ENCODE measurements at places on chromosomes 3 and 15. TPM values are rescaled to one million over a fixed set of nuclear protein-coding genes. Genes with fewer than 3 reads are reported as not detected.

DNA sequence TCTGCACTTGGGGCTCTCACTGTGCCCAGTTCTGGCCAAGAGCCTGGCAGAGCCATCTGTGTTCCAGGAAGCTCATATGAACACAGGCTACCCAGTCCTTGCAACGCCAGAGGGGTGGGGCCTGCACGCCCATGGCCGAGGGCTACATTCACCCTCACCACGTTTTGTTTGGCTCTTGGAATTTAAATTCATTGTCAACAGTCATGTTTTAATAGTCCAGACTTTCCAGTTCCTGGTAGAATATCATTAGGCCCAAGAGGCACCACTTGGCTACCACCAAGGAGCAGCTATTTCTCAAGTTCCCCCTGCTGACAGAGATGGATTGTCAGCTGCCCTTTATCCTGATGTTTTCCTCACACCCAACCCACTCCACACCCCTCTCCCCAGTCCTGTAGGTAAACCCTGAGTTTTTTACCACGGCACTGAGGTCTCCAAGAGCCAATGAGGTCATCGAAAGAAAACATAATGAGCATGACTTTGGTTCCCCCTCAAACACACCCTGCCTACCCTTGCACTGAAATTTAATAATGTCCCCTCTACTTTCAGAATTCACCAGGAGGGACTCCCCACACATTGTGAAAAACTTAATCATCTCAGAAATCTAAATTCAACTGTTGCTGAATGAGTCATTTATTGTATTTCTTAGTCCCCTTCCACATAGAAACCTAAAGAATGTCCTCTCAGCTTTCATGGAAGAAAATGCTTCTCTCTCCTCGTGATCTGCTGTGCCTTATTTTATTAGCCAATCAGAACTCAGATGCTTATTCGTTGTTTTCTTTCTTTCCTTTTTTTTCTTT, 125.1 kb downstream of the SHQ1 start:
- no peak for DNase-seq

- DNase-seq = no peak
These were observed 841 bp downstream of the SLC6A20 start for GRCh38 chr3:45795509-45795881.

- DNase-seq = no peak
These were observed 37.9 kb downstream of the CMTM8 start for GRCh38 chr3:32276279-32276841.

- DNase-seq = no peak
These were observed 136.7 kb upstream of the TLE3 start for GRCh38 chr15:70234256-70234905.

DNA sequence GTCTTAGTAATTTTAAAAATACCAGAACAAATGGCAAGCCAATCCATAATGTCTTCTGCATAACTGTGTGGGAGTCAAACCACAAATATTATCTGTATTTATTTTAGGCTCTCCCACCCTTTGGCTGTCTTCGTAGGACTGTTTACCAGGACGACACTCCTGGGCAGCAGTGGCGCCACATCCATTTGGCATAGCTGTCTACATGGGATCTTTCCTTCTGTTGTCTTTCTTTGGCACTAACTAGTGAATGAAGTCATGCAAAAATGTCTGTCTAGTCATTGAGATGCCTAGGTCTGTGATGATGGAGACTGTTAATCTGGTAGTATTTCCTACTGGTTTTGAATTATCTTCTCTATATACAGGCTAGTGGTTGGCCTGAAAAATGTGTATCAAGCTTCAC, 54.0 kb upstream of the CHMP2B start:
- DNase-seq = no peak

GRCh38 chr15:40936709-40937666, 7.8 kb downstream of the DLL4 start:
- DNase-seq = no peak

DNA sequence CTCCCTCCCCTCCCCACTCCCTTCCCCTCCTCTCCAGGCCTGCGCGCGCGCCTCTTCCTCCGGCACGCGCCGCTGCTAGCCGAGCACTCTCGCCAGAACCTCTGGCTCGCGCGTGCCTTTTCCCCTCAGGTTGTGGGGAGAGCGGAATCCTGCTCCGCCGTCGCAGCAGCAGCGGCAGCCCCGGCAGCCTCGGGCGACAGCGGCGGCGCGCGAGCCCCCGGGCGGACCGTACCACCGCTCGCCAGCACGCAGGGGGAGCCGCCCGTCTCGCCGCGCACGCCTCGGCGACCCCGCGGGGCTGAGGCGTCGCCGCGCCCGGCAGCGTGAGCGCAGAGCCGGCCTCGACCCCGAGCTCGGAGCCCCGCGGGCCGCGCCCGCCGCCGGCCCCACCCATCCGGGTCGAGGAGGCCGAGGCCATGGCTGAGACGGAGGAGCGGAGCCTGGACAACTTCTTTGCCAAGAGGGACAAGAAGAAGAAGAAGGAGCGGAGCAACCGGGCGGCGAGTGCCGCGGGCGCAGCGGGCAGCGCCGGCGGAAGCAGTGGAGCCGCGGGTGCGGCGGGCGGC, at the start of gene CDV3:
Gene CDV3 (plus strand): TSS at position 58 of the 566 bp plus-strand sequence. CDS start 359 bp downstream, at position 417.
- DNase-seq = peak; percentile 82

- no peak for DNase-seq
These were observed 217.8 kb upstream of the ARHGEF26 start for GRCh38 chr3:153903430-153903829.

DNA sequence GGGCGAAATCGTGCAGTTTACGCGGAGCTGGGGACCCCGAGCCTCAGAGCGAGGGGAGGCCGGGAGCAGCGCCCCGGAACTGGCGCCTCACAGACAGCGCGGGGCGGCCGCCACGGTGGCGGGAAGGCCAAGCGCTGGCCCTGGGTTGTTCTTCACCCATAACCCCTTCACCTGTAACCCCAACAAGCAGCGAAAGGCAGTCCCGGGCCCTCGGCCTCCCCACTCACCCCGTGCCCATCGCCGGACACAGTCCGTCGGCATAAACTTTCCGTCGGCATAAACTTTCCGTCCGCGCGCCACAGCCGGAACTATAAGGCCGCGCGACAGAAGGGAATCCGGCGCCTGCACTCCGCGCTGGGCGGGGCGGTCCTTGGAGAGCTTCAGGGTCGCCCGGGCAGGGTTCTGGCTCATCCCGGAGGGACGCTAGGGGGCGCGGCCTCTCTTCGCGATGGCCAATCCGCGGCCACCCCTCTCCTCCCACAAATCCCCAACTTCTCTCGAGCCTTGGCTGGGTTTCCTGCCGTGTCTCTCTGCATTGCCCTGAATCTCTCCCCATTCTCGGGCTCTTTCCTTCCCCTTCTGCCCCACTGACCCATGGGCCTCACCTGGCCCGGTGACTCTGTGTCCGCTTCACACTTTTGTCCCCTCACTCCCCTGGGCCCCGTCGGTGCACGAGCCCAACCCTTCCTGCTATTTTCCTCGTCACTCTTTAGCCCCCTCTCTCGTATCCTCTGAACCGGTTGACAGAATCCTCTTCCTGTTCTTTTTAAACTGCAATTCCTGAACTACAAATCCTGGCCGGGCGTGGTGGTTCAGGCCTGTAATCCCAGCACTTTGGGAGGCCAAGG, at the start of gene INTS14:
Gene INTS14 (minus strand): TSS at position 261 of the 848 bp plus-strand sequence. CDS start 3,751 bp downstream, outside the sequence.
- peak; percentile 98 for DNase-seq

GRCh38 chr3:124063197-124063909, 71.4 kb upstream of the ROPN1 start:
- DNase-seq = peak; percentile 30

DNA sequence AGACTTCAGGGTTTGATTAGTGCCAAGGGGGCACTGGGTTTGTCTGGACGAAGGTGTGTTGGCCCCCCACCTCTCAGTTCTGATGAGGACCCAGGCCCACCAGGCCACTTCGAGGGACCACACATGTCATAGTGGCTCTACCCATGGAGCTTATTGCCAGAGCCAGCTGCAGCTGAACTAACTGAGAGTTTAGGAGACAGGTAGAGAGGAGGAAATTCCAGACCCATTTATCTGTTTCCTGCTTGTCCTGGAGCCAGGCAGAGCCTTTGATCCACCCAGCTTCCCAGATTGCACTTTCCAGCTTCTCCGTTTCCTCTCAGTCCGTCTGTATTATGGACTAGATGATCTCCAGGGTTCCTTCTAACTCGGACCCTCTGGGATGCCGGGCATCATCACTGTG, 20.9 kb downstream of the SLC24A1 start:
- DNase-seq = no peak

DNA sequence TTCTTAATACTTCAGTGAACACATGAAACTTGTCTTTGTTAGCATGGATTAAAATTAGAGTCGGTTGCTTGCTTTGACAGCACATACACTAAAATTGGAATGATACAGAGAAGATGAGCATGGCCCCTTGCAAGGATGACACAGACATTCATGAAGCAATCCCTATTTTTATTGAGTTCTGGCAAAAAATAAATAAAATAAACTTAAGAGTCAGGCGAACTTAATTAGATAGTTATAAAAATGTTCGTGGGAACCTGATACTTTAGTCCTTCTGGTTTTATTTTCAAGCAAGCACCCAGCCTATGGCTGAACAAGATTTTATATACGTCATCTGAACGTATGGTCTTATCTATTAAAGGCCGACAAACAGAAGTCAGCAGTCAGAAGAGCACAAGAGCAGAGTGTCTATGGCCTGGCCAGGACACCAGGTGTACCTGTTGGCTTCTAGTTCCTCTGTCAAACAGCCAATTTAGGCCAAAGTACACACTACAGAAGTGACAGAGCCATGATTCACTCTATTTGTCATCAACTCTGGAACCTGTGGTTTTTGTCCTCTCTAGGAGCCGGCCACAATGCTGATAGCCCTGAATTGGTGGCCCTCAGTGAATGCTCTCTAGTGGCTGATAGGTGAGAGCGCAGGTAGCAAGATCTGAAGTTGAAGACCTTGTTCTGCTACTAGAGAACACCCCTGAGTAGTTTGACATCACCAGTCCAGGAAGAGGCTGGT, 64.3 kb downstream of the LEO1 start:
- DNase-seq = no peak

GRCh38 chr15:54089776-54090175, 111.5 kb downstream of the UNC13C start:
- DNase-seq = no peak

GRCh38 chr3:57194641-57195040, 5.1 kb downstream of the HESX1 start:
- peak; percentile 20 for DNase-seq

GRCh38 chr3:188432802-188433520, 279.0 kb downstream of the LPP start:
- DNase-seq = no peak

DNA sequence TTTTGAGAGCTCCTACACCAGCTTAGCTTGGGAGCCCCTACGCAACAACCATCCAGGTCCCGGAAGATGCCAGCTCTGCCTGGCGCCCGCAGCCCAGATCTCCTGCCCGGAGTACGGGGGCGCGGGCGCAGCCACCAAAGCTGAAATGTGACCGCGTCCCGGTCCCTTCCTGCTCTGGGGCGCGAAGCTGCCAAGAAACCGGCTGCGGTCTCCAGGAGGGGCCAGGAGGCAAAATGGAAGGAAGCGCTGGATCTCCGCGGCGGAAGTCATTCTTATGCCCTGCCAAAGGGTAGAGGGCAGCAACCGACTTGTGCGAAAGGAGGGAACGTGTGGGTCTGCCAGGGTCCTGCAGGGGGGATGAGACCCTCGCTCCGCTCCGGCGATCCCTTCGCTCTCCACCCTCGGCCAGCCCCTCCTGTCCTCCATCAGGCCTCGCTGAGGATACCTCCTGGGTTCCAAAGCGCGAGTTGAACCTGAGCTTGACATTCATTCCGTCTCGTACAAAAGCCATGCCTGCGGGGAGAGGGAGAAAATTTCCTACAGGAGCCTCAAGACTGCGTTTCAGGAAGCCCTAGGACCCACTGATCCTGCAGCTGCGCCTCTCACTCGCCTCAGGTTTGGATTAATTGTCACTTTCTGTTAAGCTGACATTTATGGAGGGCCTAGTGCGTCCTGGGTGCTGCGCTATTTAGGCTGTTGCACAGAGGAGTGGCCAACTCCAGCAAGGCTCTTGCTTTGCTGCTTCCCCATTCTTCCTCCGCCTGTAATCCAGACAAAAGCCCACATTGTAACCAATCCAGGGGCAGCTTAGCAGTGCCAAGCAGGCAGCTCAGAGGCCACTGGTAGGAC, 98.3 kb upstream of the VGLL3 start:
- DNase-seq = peak; percentile 37

- DNase-seq = no peak
These were observed 74.0 kb upstream of the HACD2 start for GRCh38 chr3:123658852-123659206.

GRCh38 chr3:133820889-133821675, 15.5 kb downstream of the SRPRB start:
- no peak for DNase-seq

GRCh38 chr3:81245501-81245900, 515.9 kb downstream of the GBE1 start:
- no peak for DNase-seq

GRCh38 chr3:2206536-2206935, 107.9 kb downstream of the CNTN4 start:
- DNase-seq = no peak

GRCh38 chr3:31978553-31978952, 2.5 kb downstream of the OSBPL10 start:
- no peak for DNase-seq

- no peak for DNase-seq
These were observed 338.6 kb downstream of the FOXP1 start for GRCh38 chr3:71244826-71245488.

- no peak for DNase-seq
These were observed 293.2 kb downstream of the DIPK2A start for GRCh38 chr3:144264794-144265193.

DNA sequence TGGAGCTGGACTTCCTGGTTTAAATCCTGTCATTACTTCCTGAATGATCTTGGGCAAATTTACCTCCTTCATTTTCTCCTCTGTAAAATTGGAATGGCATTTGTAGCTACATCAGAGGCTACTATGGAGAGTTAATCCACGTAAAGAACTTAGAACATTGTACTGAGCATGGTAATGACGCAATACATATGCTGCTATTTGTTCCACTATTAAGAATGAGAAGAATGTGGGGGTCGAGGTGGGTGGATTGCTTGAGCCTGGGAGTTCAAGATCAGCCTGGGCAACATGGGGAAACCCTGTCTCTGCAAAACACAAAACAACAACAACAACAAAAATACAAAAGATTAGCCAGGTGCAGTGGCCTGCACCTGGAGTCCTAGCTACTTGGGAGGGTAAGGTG, 250.6 kb downstream of the RYR3 start:
- no peak for DNase-seq

- peak; percentile 19 for DNase-seq
These were observed 31.3 kb upstream of the CCDC54 start for GRCh38 chr3:107345822-107346405.

GRCh38 chr15:78982736-78983135, 37.9 kb upstream of the CTSH start:
- no peak for DNase-seq

ISLR2 gene
- polyA plus RNA-seq = 0.56 TPM

TIPIN gene
- polyA plus RNA-seq = 5.7 TPM

SNX33 gene
- 8.5 TPM for polyA plus RNA-seq

EIF4G1 gene
- 207 TPM for polyA plus RNA-seq

FETUB gene
- 0.05 TPM for polyA plus RNA-seq

RYR3 gene
- 0.08 TPM for polyA plus RNA-seq

SOX14 gene
- polyA plus RNA-seq = not detected

ARID3B gene
- 3.7 TPM for polyA plus RNA-seq

CCR3 gene
- not detected for polyA plus RNA-seq

CD200R1 gene
- polyA plus RNA-seq = 0.02 TPM

MUC20 gene
- 0.31 TPM for polyA plus RNA-seq

ONECUT1 gene
- polyA plus RNA-seq = not detected

IMP3 gene
- polyA plus RNA-seq = 56.2 TPM
